ENCODE measurements at places on chromosomes 12 and 14. TPM values are rescaled to one million over a fixed set of nuclear protein-coding genes. Genes with fewer than 3 reads are reported as not detected.

The TAS2R9 gene
- 0.66 TPM for total RNA-seq

The CCDC197 gene
- not detected for total RNA-seq

The TMPRSS12 gene
- total RNA-seq = not detected

The SP1 gene
- total RNA-seq = 61.0 TPM

The CLEC4C gene
- not detected for total RNA-seq

The MIP gene
- total RNA-seq = not detected

The ACOT6 gene
- total RNA-seq = not detected

The CRIP1 gene
- total RNA-seq = 25.0 TPM

The ZBTB1 gene
- 41.8 TPM for total RNA-seq

The EML1 gene
- 7.4 TPM for total RNA-seq

- no peaks in the 10 kb centered on the region for H3K4me1 ChIP-seq
- no peak overlapping the region for H3K27ac ChIP-seq
- no peaks in the 10 kb centered on the region for H3K27me3 ChIP-seq
Measured at GRCh38 chr14:22036541-22037239, 363.1 kb upstream of the OR4E1 start.

- no peaks in the 10 kb centered on the region for H3K36me3 ChIP-seq
- no peaks in the 10 kb centered on the region for H3K4me1 ChIP-seq
- H3K27ac ChIP-seq = no peak overlapping the region
- no peak for DNase-seq
Measured at GRCh38 chr12:5083955-5084849, 40.5 kb downstream of the KCNA5 start.

DNA sequence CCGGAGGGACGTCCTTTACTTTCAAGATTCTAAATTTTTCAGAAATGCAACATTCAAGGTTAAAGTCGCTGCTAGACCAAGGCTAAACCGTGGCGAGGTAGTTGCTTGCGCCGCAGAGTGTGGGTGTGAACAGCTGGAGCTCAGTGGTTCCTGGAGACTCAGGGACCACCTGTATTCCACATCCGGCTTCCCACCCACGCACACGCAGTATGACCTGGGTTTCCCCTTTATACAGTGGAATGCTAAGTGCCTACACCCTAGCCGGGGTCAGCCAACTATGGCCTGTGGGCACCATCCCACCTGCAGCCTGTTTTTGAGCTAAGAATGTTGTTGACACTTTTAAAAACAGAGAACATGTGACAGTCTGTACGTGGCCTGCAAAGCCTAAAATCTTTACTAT, 42.9 kb upstream of the TESC start:
- H3K27ac ChIP-seq = no peak overlapping the region
- DNase-seq = no peak
- H3K36me3 ChIP-seq = peaks cover 10% of the 10 kb centered on the region
- no peak overlapping the region for H3K4me3 ChIP-seq
- H3K27me3 ChIP-seq = no peaks in the 10 kb centered on the region

GRCh38 chr14:54355698-54356097, 41.1 kb upstream of the CDKN3 start:
- no peak for DNase-seq
- H3K36me3 ChIP-seq = no peaks in the 10 kb centered on the region
- no peak overlapping the region for H3K27ac ChIP-seq
- no peak overlapping the region for H3K4me3 ChIP-seq
- no peaks in the 10 kb centered on the region for H3K4me1 ChIP-seq

DNA sequence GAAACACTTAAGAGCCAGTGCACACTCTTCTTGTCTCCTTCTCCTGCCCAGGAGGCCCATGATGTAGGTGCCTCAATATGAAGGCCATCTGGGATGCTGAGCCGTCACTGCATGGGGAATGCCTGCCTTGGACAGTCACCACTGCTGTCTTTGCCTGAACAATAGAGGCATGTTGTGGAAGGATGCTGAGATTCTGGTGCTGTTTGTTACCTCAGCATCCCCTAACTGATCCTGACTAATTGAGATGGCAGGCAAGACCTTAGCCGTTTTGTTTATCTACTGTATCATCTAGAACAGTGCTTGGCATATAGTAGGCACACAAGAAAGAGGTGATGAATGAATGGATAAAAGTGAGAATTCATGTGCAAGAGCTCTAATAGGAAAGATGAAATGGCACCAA, 253.5 kb downstream of the GLT1D1 start:
- H3K4me3 ChIP-seq = no peak overlapping the region
- H3K27ac ChIP-seq = no peak overlapping the region
- H3K36me3 ChIP-seq = no peaks in the 10 kb centered on the region
- no peaks in the 10 kb centered on the region for H3K4me1 ChIP-seq

- no peak overlapping the region for H3K4me3 ChIP-seq
- no peak for DNase-seq
- H3K27ac ChIP-seq = no peak overlapping the region
- no peaks in the 10 kb centered on the region for H3K36me3 ChIP-seq
Measured at GRCh38 chr14:65106736-65107135, 4.4 kb upstream of the MAX start.

DNA sequence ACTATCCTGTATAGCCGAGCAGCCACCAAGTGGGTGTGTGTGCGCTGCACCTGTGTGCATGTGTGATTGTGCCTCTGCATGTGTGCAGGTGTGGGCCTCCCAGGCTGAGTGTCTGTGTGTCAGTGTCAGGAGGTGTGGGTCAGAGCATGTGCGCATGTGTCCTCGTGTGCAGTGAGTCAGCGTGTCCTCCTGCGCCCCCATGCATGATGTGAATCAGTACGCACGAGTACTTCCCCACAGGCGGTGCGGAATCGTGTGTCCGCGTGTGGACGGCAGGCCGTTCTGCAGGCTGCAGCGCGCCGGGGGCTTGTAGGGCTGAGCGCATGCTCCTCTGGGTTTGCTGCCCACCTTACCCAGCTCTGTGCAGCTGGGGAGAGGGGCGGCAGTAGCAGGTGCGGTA, 34.2 kb downstream of the DTX1 start:
- H3K4me1 ChIP-seq = peaks cover 13% of the 10 kb centered on the region
- no peak overlapping the region for H3K4me3 ChIP-seq
- H3K36me3 ChIP-seq = no peaks in the 10 kb centered on the region
- no peaks in the 10 kb centered on the region for H3K27me3 ChIP-seq
- H3K27ac ChIP-seq = no peak overlapping the region

DNA sequence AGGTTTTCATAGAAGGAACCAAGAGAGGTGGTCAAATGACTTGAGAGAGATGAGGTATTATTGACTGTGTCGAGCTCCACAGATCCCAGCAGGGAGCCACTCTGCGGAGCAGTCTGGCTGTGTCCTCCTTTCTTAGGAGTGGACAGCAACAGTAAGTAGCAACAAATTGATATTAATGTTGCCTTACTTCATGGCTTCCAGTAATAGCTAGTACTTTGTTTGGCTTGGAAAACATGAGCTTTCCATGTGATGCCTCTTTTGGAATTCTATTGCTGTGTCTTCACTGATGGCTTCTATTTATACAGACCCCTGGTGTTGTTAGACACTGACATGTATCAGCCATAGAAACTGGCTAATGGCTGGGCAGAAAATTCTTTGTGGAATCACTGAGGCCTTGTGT, 531.2 kb upstream of the CCDC196 start:
- no peak for DNase-seq
- no peaks in the 10 kb centered on the region for H3K27me3 ChIP-seq
- no peaks in the 10 kb centered on the region for H3K4me1 ChIP-seq

- no peak overlapping the region for H3K4me3 ChIP-seq
- no peaks in the 10 kb centered on the region for H3K36me3 ChIP-seq
- H3K4me1 ChIP-seq = no peaks in the 10 kb centered on the region
- DNase-seq = no peak
- no peak overlapping the region for H3K27ac ChIP-seq
- no peaks in the 10 kb centered on the region for H3K27me3 ChIP-seq
Measured at GRCh38 chr12:5101686-5102085, 58.0 kb downstream of the KCNA5 start.

DNA sequence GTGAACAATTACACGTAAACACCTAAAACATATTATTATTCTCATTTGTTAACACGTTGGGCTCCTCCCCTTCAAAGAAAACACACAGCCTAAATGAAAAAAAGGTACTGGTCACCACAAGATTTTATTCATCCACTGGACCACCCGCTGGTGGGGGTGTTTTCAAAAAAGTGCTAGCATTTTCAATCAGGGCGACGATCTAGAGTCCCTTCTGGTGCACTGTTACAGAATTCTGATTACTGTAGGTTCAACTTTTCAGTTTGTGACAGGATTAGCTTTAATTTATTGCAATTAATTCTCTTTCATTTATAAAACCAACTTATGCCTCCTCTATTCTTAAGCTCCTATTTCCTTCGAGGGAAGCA, 443 bp downstream of the MAGOHB start:
- H3K36me3 ChIP-seq = peaks cover 27% of the 10 kb centered on the region
- peak overlapping the region; percentile 87 for H3K27ac ChIP-seq
- H3K27me3 ChIP-seq = no peaks in the 10 kb centered on the region

GRCh38 chr12:91685917-91686316, 459.7 kb downstream of the BTG1 start:
- H3K4me3 ChIP-seq = no peak overlapping the region
- H3K27ac ChIP-seq = no peak overlapping the region
- H3K27me3 ChIP-seq = no peaks in the 10 kb centered on the region
- H3K36me3 ChIP-seq = no peaks in the 10 kb centered on the region
- H3K4me1 ChIP-seq = no peaks in the 10 kb centered on the region
- DNase-seq = no peak

DNA sequence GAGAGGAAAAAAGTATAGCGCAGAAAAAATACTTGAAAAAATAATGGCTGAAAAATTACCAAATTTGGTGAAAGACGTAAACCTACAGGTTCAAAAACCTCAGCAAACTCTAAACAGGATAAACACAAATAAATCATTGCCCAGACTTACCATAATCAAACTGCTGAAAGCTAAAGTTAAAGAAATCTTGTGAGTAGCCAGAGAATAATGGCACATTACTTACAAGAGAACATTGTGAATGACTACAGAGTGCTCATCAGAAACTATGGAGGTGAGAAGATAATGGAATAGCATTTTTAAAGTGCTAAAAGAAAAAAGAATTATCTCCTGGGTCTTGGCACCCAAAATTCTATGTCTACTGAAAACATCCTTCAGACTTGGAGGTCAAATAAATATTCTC, 36.0 kb downstream of the ATF1 start:
- peaks cover 75% of the 10 kb centered on the region for H3K36me3 ChIP-seq
- no peak for DNase-seq
- no peak overlapping the region for H3K4me3 ChIP-seq
- H3K4me1 ChIP-seq = no peaks in the 10 kb centered on the region
- H3K27ac ChIP-seq = no peak overlapping the region

DNA sequence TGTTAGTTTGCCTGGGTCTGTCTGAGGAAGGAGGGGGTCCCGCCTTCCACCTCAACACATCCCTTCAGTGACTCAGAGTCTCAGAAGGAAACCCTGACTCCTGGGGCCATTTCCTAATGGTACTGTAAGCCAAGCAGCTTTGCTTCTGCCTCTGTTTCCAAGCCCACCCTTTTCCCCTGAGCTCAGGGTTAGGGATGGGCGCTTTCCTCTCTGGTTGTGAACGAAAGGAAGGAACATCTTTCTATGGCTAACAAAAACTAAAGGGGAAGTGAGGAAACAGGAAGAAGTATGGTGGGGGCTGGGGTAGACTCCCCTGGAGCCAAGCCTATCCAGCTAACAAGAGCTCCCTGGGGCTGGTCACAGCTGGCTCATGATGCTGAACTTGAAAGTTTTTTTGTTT, 11.6 kb upstream of the UNC119B start:
- DNase-seq = no peak
- no peak overlapping the region for H3K27ac ChIP-seq
- peaks cover 100% of the 10 kb centered on the region for H3K36me3 ChIP-seq
- peaks cover 6% of the 10 kb centered on the region for H3K4me1 ChIP-seq
- H3K27me3 ChIP-seq = no peaks in the 10 kb centered on the region

GRCh38 chr12:71578694-71579258, 84.9 kb downstream of the ZFC3H1 start:
- DNase-seq = no peak
- no peak overlapping the region for H3K27ac ChIP-seq
- no peaks in the 10 kb centered on the region for H3K36me3 ChIP-seq
- H3K4me3 ChIP-seq = no peak overlapping the region
- H3K4me1 ChIP-seq = no peaks in the 10 kb centered on the region

DNA sequence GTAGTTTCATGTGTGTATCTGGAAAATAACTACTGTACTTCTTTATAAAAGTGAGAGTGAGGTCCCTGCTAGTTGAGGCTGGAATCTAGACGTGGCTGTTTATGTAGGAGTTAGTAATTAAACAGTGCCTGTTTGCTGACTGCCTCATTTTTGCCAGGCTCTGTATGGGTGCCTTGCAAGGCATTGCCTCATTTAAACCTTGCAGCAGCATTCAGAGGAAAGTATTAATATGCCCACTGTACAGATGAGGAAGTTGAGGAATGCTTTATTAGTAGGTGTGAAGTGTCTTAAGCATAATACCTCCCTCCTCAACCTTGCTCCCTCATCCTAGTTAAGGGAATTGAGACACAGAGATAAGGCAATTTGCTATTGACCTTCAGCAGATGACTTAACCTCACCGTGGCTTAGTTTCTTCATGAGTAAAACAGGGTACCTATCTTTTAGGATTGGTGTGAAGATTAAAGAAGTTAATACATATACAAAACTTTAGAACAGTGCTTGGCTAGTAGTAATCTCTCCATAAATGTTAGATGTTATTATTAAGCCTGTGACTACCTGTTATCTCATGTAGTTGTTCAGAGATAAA, 28.7 kb downstream of the PPM1A start:
- H3K27ac ChIP-seq = no peak overlapping the region
- no peak overlapping the region for H3K4me3 ChIP-seq
- no peaks in the 10 kb centered on the region for H3K36me3 ChIP-seq
- H3K27me3 ChIP-seq = no peaks in the 10 kb centered on the region
- no peak for DNase-seq
- H3K4me1 ChIP-seq = no peaks in the 10 kb centered on the region

- H3K36me3 ChIP-seq = peaks cover 75% of the 10 kb centered on the region
- DNase-seq = no peak
- no peaks in the 10 kb centered on the region for H3K27me3 ChIP-seq
- no peak overlapping the region for H3K4me3 ChIP-seq
- H3K4me1 ChIP-seq = peaks cover 28% of the 10 kb centered on the region
Measured at GRCh38 chr12:75505706-75506312, 5.6 kb downstream of the KRR1 start.

DNA sequence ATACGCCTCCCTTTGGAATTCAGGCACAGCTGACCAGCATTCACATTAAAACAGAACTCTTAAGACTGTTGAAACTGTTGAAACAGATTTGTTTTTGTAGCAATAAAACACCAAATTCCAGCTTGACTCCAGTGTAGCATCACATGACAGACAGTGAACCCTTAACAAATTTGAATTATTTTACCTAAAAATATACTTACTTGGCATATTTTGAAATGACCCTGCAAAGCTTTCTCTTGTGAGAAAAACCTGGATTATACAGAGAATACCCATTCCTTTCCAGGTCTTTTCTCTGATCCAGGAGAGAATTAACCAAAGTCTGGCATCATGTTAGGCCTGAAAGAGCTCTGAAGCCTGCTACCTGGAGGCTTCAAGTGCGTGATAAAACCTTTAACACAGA, 410.3 kb downstream of the FOXG1 start:
- H3K27me3 ChIP-seq = no peaks in the 10 kb centered on the region
- H3K4me3 ChIP-seq = no peak overlapping the region
- H3K4me1 ChIP-seq = no peaks in the 10 kb centered on the region
- no peak overlapping the region for H3K27ac ChIP-seq
- DNase-seq = no peak
